ENCODE measurements at places on chromosomes 11 and 22.

GRCh38 chr11:108559904-108560303 lies 33.7 kb downstream of the EXPH5 start:
- DNase-seq = no peak

DNA sequence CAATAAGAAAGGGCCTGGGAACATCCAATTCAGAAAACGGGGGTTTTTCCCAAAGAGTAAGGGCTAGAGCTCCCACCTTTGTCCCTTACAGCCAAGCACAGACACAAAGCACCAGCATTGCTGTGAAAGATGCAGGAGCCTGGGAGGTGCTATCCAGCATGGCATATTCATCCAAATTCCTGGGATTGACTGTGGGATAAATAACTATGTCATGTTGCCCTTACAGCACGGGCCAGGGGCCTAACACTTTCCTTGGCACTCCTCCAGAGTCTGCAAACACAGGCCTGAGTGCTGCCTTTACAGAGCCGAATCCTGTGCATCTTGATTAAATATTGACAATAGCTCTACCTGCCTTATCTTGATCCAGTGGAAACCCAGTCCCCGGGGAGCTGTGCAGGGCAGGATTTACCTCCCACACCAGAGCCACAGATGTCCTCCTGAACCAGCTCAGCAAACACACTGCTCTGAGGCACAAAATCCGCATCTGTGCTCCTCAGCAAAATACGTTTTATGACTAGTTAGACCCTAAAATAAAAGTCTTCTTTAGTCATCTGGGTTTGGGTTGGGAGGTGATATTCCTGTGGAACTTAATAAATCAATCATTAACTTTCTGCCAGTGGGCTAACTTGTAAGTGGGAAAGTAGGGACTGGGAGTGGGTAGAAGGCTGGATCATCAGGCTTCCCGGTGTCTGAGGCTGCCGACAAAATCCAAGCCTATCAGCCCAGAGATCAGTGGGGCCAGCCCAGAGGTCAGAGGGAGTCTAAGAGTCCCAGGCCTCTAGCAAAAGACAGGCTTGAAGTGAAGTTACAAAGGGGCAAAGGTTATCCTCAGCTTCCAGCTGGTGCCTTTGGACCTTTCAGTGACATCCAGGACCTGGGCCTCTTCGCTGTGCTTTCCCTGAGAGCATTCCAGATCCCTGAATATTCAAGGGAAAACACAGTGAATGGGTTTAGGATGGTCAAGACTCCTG lies 36.5 kb downstream of the POU2AF3 start:
- no peak for DNase-seq

- no peak for DNase-seq
These were observed 44.5 kb downstream of the FEZ1 start for GRCh38 chr11:125451400-125452124.

GRCh38 chr11:65590240-65590738 lies 5.3 kb downstream of the KCNK7 start:
- no peak for DNase-seq

GRCh38 chr22:35464399-35464798 lies 64.5 kb downstream of the MCM5 start:
- no peak for DNase-seq

DNA sequence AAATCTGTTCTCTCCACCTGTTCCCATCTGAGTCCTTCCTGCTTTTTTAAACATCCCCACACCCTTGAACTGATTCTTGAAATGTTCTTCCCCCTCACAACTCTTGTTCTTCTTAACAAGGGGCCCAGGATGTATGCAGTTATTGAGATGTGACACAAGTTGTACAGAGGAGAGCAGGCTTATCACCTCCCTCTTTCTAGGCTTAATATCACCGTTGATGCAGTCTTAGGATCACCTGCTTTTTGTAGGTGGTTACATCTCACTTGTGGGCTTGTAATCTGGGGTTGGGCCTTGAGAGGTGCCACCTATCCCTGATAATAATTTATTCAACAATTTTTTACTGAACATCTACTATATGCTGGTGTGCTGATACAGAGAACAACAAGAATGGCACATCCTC lies 6.2 kb downstream of the CRYBB3 start:
- no peak for DNase-seq

- no peak for DNase-seq
These were observed 21.6 kb downstream of the IMMP1L start for GRCh38 chr11:31487848-31488247.

DNA sequence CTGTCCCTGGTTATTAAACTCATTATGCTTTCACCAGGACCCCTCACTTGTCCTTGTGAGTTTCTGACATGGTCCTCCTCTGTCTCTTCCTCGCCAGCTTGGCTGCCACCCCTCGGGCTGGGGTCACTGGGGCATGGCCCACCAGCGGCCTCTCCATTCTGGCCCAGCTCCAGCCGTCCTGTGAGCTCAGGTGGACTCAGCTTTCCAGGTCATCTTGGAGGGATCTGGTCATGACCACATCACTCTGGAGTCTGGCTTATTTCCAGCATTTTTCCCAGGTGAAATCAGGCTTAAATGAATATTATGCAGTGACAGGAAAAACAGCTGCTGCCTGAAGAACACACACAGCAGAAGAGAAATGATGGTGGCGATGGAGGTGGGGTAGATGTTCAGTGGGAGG lies 224.5 kb downstream of the ADAMTS15 start:
- DNase-seq = no peak

DNA sequence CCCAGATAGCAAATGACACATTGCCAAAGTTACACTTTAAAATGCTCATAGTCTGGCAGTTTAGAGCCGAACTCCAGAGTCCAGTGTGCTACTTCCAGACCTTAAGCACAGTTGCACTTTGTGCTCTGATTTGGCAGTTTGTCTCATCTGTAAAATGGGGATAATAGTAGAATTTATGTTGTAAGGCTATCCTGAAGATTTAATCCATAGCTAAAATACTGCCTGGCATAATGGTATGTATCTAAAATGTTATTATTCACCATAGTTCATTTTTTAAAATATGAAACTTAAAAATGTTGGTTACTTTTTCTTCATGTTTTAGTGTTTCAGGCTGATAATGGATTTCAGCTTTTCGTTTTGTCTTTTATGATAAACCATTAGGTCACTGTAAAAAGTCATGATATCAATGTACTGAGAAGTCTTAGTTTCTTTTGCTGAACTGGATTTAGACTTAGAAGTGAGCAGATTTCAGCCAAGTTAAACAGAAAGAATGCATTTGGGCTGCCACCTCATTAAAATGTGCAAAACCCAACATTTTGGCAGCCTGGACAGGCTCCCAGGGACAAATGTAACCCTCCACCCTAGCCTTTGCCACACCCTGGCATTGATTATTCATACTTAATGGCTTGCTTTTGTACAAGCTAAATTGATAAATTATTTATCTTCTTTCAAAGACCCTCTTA lies 933 bp downstream of the OLFML1 start:
- no peak for DNase-seq

DNA sequence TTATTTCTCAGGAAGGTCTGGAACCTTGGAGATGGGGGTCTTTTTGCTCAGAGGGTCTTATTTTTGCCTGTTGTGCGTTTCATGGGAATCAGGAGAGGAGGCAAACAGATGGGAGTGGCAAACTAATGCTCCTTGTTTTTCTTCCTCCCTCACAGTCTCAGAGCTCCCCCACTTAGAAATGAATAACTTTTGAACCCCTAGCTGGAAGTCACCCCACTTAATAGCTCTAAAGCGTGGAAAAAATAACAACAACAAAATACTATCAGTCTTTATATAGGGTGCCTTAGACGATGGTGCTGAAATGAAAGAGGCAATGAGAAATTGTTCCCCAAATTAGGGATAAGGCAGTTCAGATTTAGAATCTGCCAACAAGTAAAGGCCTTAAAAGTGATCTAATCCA lies 76.8 kb upstream of the BDNF start:
- no peak for DNase-seq

DNA sequence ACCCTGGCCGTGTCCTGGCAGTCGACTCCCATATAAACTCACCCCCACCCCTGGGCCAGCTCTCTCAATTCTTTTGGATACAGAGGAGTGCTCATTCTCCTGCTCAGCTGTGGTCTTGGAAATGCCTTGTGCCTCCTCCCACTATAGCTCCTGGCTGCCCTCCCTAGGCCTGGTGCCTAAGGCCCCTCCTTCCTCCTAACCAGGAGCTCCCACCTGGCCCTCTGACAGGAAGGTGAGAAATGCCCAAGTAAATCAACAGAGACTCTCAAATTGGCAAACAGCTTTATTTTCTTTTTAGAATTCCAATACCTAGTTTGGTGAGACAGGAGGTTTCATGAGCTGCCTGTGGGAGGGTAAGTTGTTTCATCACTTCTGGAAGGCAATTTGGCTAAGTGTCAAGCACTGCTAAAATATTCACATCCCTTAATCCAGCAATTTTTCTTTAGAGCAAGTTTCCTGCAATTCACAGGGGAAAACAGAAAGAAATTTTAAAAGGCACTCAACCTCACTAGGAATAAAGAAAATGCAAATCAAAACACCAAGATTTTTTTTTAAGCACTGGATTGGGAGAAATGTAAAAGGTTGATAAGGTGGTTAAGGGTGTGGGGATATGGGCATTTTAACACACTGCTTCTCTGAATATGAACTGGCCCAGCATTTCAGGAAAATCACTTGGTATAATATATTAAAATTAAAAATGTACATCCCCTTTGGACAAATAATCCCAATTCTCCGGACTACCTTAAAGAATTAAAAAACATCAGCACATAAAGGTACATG lies 209.7 kb upstream of the ARHGAP20 start:
- no peak for DNase-seq

DNA sequence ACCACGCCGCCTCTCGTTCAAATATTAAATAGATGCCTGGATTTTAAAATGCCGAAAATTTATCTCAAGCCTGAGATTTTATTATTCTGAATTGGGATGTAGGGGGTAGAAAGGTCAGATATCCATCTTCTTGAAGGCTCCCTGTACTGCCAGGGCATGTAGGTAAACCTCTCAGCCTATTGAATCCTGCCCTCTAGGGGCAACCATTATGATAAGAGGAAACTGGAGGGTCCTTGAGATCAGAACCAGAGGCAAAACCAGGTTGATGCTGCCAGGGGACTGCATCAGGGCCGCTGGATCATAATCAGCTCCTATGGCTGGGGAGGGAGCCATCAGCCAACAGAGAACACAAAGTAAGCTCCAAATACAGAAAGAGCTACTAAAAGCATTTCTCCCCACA lies 92.4 kb downstream of the KCNC1 start:
- no peak for DNase-seq

DNA sequence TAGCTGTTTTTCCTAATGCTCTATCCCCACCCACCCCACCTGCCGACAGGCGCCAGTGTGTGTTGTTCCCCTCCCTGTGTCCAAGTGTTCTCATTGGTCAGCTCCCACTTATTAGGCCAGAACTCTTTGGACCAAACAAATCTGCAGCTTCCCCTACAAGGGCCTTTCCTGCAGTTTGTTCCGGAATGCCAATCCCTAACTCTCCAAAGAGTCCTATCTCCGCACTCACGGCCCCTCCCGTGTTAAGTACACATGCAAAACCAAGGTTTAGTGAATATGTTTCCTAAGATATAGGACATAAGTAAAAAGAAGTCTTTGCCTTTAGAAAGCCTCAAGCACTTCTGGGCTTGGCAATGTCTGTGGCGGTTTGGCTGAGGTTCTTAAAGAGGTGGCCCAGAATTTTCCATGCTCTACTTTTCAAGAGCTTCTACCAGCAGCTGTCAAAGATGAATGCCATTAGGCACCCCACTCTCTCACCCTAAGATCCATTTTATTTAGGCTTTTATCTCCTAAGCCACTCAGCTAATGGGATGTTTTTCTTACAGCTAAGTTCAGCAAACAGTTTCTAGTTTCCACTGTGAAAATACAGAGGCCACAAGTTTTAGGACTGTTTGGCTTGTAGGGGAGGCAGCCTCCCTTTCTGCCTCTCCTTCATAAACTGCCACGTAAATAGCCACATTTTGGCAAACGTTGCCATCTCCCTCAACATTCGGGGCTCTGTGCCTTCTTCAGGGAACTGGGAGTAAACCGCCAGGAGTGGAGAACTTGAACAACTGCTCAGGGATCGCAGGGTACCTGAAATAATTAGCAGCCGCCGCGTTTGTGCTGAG lies 1.6 kb downstream of the CD59 start:
- DNase-seq = no peak

GRCh38 chr22:48228468-48228867 lies 1466.0 kb downstream of the TBC1D22A start:
- no peak for DNase-seq

DNA sequence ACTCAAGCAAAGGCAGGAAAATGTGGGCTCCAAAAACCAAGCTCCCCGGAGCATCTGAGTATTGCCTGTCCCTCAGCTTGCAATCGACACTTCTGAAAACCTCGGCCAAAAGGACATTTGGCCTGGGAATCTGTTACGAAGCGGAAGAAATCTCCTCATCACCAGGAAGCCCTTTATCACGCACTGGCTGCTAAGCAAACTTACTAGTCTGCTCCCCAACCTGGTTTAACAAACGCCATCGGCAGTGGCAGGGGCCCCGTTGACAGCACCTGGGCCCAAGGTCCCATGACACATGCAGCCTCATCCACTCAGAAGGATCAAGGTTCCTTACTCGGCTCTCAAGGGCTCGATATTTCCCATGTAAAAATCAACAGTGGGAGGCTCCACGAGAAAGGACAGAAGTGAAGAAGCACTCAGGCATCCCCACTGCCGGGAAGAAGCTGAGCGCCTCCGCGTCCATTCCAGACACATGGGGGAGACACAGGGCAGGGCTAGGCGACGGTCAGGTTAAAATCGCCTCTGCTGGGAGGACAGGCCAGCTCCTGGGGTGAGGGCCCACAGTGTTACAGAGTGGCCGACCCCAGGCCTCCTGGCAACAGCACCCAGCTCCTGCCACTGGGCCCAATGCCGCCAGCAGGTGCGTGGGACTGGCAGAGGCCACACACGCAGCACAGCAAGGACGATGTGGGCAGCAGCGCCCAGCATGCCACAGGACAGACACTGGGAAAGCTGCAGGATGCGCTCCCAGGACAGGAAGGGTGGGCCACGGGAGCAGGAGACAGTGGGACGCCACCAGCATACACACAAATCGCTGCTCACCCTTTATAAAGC lies 27.1 kb downstream of the BRD1 start:
- no peak for DNase-seq

GRCh38 chr11:108221911-108222573 lies 396 bp downstream of the NPAT start:
- DNase-seq = peak; percentile 44

GRCh38 chr11:28274216-28274615 lies 166.0 kb downstream of the METTL15 start:
- DNase-seq = no peak

GRCh38 chr11:129866311-129866710 lies 29.1 kb downstream of the NFRKB start:
- no peak for DNase-seq

DNA sequence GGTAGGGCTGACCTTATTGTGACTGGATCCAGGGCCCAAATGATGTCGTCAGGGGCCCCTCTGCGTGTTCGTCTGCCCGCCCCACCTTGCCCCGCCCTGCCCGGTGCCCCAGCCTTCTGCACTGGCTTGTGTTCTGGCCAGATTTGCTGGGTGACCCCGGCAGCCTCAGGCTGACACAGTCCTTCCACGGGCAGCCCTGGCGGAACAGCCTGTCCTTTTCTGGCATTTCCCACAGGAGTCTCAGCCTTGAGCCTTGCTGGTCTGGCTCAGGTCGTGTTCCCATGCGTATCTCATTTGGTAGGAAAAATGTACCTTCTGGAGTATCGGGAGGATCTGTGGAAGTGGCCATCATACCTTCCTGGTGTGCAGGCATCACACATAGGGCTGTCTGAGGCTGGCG lies 31.0 kb downstream of the IGHMBP2 start:
- DNase-seq = no peak

- peak; percentile 32 for DNase-seq
These were observed 96.5 kb upstream of the FGF3 start for GRCh38 chr11:69915501-69916250.

Measured in activated naive CD4-positive, alpha-beta T cell treated with Interleukin-2 at 50 U/mL for 16 hours (primary cell).